NCI-H2081 (cell line): ENCODE measurements at places on chromosomes 6 and 20.

DNA sequence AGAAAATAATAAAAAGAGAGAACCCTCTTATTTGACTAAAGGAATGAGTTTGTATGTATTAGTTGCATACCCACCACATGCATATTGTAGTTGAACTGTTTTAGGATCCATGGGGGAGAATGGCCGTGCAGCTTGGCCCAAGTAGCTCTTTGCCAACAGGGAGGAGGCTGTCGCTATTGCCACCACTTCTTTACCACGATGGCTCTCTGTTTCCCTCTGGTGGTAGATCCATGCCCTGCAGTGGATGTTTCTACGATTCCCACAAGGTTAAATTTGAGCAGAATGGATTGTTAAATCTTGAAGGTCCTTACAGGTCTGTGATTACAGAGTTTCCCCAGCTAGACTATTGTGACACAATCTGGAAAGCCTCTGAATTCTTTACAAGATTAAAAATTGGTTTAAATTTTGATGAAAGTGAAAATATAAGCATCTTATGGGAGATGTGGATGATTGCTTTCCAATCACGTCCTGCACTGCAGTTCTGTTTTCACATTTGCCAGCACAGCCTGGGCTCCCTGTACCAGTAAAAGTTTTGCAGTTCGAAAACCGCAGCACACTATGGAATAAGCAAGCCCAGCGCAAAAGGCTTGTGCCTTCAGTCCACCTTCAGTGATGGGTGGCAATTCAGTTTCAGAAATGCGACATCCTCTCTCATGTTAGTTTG lies 34.4 kb upstream of the FNDC1 start:
- DNase-seq: peak; percentile 65

DNA sequence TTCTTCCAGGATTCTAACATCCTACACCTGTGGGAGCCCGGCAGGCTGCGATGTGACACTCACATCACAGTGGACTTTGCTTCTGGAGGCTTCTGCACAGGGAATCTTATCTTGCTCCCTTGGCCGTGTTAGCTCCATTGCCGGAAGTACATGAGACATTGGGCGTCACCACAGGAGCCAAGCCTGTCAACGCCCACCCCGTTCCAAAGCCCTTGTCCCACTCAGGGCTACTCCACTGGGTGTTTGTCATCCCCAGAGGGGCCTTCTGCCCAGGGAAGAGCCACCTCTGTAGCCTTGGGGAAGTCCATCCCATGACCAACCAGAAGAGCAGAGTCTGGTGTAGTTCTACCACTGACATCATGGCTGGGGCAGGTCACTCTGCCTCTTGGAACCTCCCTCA lies 1.7 kb downstream of the RAB44 start:
- no peak for DNase-seq

GRCh38 chr6:159125014-159125609 lies 44.1 kb upstream of the FNDC1 start:
- no peak for DNase-seq

GRCh38 chr6:161747506-161747905 lies 473.6 kb upstream of the AGPAT4 start:
- no peak for DNase-seq

- no peak for DNase-seq
These were observed 18.2 kb downstream of the BCL2L1 start for GRCh38 chr20:31704225-31705119.

GRCh38 chr6:43246301-43247113 lies 3.2 kb downstream of the TTBK1 start:
- DNase-seq: peak; percentile 42

GRCh38 chr20:53575481-53576194 lies 18.0 kb downstream of the ZNF217 start:
- DNase-seq: no peak

DNA sequence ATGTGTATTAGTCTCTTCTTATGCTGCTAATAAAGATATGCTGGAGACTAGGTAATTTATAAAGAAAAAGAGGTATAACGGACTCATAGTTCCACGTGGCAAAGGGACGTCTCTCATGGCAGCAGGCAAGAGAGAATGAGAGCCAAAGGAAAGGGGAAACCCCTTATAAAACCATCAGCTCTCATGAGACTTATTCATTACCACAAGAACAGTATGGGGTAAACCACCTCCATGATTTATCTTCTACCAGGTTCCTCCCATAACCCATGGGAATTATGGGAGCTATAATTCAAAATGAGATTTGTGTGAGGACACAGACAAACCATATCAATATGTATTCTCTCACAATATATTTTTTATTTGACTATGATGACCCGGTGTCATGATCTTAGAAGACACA lies 109.1 kb downstream of the UTRN start:
- no peak for DNase-seq

DNA sequence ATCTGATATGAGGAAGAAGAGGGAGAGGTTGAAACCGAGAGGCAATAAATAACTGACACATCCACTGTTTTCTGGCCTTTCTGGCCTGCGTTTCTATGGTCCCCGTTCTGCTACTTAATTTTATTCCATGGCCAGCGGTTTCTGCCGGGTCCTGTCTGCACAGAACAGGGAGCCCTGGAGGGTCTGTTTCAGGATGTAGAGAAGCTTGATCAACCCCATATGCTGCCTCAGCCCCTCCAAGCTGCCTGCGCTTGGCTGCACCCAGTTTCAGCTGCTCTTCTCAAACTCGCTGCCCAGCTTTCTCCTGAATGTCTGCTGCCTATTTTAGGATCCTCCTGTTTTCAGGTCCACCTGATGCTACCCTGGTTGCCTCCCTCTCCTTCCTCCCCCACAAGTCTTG lies 18.5 kb upstream of the PACSIN1 start:
- no peak for DNase-seq

- peak; percentile 62 for DNase-seq
These were observed 33.7 kb downstream of the PTGIS start for GRCh38 chr20:49534255-49534712.

DNA sequence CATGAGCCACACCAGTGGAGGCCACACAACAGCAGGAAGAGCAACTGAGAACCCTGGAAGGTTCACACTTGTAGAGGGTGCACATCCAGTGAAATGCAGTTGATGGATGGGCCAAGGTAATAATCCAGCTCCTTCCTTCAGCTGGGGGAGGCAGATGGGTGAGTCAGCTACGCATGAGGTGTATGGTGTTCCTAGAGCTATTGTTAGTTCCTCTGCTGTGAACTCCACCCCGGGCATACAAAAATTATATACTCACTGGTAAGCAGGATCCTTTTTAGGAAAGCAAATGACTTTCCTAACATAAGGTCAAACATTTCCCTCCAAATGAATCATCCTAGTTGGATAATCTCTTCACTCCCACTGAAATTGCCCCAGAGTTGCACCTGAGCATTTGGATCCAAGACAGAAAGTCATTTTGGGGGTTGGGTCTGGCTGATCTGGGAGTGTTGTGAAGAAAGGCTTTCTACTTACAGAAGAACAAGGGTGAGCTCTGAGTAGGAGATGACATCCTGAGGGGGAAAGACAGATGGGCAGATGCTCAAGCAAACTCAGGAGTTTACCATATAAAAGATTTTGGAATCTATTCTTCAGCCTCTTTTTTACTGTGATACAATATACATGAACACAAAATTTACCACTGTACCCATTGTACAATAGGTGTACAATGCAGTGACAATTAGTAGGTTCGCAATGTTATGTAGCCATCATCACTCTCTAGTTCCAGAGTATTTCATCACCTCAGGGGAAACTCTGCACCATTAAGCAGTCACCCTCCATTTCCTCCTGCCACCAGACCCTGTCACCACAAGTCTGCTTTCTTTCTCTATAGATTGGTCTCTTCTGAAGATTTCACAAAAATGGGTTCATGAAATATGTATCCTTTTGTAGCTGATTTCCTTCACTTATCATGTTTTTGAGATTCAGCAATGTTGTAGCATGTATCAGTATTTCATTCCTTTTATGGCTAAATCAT lies 11.1 kb downstream of the HLA-F start:
- no peak for DNase-seq

DNA sequence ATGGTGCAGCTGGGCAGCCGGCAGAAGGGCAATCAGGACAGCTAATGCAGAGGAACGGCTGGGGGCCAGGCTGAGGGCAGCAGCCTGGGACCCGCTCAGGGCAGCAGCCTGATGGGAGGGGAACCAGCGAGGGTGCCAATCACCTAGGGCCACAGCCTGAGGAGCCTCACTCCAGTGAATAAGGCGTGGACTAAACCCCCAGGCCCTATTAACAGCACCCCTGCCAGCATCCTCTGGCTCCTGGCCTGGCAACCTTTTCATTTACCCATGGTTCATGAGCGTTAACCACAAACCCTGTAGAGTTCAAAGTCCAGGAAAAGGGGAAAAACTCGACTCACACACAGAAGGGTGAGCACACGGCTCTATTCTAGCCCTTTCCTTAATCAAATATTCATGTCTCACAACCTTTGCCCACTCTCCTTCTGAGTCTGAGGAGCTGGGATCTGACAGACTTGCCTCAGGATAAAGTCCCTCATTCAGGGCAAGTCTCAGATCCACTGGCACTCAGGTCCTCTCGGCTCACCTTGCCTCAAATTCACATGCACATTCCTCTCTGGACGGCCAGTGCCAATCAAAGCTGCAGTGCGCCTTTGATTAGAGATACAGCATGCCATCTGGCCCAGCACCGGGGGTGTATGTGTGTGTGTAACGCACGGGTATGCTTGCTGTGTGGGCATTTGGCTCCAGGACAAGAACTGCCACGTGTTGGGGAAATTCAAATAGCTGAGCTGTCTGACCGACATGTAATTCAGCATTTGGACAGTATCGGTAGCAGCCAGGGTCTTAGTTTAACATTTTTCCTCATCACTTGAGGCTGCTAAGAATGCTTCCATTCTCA lies 86.9 kb upstream of the TRAF3IP2 start:
- DNase-seq: no peak

DNA sequence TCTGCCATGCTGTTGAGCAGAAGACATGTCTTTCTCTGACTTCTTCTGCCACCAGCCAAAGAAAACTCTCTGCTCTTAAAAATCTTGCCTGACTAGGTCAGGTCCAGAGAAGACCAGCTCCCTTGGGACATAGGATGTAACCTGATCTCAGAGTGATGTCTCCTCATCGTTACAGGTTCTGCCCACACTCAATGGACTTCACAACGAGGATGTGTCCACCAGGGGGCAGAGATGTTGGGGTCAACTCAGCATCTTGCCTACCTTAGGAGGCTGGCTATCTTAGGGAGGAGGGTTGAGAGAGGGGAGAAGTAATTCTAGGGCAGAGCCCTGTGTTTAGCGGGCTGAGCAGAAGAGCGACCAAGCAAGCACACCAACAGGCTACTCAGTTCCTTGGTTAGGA lies 207.6 kb upstream of the CDH4 start:
- no peak for DNase-seq

- DNase-seq: no peak
These were observed 14.7 kb upstream of the SIM1 start for GRCh38 chr6:100479179-100480035.

DNA sequence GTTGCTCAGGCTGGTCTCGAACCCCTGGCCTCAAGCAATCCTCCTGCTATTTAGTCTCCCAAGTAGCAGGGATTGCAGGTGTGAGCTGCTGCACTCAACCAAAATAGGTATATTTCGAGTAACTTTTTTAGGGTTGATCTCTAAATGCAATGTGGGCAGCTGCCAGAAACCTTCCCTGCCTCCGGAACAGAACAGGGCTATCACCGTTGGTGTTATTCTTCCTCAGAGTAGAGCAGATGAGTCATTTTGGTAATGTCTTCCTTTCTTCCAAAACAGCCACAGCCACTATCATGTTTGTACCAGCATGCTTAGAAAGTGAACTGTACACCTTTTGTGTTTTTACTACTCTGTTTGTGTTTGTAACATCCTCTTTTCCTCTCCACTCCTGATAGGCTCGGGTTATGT lies 44.1 kb downstream of the SNX9 start:
- DNase-seq: no peak

- DNase-seq: peak; percentile 13
These were observed 4.2 kb downstream of the PSMF1 start for GRCh38 chr20:1122388-1123315.

DNA sequence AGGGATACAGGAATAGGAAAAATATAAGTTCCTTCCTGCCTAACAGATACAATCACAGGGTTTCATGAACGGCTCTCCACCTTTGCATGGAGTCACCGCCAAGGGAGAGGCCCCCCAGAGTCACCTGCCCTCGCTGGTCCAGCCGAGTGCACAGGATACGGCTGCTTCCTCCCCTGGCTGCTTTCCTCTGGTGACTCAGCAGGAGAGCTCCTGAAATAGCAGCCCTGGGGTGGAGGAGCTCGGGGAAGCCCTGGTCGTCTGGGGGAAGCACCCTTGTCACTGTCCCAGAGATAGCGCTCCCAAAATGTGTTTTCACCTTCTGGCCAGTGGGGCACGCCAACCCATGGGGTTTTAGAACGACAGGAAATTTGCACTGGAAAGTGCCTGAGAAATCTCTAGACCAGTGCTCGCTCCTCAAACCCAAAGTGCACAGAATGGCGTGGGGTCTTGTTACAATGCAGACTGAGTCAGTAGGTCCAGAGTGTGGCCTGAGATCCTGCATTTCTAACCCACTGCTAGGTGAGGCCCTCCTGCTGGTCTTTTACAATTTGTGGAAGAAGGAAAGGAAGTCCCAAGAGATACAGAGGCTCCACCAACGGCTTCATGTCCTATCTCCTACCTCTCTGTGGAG lies 35.9 kb upstream of the FAM50B start:
- peak; percentile 20 for DNase-seq

DNA sequence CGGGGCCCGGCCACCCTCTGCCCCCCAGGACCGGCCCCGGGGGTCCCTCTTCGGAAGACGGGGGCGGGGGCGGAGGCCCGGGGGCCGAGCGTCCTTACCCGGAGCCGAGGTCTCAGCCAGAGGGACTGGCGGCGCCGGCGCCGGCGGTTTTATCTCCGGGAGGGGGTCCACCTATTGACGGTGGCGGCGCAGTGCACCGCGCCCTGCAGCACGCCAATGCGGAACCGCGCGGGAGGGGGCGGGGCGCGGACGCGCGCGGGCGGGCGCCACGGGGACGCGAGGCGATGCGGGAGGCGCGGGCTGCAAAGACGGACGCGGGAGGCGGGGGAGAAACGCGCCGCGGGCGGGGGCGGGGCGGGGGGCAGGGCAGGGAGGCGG lies at the start of gene EEF1A2:
EEF1A2 (minus strand) TSS at position 124 of the 378 bp plus-strand sequence. CDS start 1,320 bp downstream, outside the sequence.
- DNase-seq: peak; percentile 17

DNA sequence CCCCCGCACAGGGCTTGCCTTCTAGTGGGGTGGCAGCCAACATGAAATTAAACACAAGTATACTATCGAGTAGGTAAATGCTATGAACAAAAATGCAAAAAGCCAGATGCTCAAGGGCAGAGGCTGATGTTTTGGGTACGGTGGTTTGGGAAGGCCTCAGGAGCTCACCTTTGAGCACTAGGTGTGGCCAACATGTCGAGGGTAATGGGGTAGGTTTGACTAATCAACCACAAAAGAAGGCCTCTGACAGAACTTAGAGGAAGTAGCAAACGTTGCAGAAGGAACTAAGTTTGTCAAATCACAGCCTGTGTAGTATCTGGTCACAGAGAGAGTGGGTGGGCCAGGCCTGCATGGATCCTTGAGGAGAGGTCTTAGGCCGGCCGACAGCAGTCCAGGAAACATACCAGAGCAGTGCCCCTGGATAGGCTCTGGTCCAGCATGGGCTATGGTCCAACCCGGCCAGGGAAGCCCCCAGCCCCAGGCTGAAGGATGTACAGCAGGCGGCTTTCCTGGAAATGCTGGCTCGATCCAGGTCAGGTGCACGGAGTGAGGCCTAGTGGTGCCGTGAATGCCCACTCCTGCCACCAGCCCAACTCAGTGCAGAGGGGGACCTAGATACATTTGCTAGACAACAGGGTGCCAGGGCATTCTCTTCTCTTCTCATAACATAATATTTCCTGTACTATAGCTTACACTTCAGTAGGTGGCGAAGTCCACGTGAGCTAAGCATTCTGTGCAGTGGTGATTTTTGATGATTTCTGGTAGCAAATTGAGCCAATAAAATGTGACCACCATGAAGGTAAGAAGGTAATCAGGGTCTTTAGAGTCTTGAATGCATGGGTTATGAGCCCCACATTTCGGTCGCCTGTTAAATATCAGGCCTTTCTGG lies 56.3 kb upstream of the CD93 start:
- no peak for DNase-seq

- DNase-seq: no peak
These were observed 52.4 kb upstream of the ARMH2 start for GRCh38 chr6:24851086-24851485.
